K562 (cell line): ENCODE measurements at places on chromosomes 7 and 10. TPM values are rescaled to one million over a fixed set of nuclear protein-coding genes. Genes with fewer than 3 reads are reported as not detected.
A peak's percentile ranks its signal among the peaks of the same experiment; 100 is the strongest.

GRCh38 chr7:16563281-16564022 lies 36.8 kb downstream of the LRRC72 start:
- DNase-seq = no peak

DNA sequence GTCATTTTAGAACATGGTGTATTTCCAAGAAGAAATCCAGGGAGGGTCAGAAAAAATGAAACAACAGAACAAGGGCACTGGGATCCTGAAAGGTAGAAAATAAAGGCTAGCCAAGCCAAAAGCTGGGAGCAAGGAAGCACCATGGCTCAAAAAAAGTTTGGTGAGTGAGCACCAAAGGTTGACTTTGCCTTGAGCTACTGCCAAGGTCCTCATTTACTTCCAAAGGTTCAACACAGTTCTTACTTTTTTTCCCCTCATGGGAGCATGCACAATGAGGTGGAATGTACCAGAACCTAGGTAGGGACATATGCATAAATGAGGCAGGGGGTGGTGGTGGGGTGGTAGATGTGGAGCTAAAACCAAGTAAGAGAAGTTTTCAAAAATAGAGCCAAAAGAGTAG lies 182.8 kb downstream of the CPEB3 start:
- no peak for DNase-seq

- DNase-seq = no peak
Measured at GRCh38 chr10:61923950-61924274, 22.4 kb downstream of the ARID5B start.

- peak; percentile 35 for DNase-seq
Measured at GRCh38 chr7:87152897-87153641, 816 bp downstream of the DMTF1 start.

DNA sequence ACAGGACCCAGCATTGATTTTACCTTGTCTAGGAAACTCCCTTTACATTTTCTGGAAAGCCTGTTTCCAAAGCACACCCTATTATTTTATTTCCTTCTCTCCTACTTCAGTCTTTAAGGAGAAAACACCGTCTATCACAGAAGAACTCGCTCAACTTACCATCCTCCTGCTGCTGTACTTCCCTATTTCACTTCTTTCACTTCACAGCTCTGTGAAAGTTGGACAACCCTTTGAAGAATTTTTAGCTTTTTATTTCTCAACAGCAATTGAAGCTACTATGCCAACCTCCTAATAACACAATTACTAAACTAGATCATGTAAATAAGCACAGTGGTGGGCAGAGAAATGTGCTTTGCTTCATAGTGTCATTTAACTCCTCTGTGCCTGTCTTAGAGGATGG lies 166.5 kb downstream of the TFEC start:
- no peak for DNase-seq

DNA sequence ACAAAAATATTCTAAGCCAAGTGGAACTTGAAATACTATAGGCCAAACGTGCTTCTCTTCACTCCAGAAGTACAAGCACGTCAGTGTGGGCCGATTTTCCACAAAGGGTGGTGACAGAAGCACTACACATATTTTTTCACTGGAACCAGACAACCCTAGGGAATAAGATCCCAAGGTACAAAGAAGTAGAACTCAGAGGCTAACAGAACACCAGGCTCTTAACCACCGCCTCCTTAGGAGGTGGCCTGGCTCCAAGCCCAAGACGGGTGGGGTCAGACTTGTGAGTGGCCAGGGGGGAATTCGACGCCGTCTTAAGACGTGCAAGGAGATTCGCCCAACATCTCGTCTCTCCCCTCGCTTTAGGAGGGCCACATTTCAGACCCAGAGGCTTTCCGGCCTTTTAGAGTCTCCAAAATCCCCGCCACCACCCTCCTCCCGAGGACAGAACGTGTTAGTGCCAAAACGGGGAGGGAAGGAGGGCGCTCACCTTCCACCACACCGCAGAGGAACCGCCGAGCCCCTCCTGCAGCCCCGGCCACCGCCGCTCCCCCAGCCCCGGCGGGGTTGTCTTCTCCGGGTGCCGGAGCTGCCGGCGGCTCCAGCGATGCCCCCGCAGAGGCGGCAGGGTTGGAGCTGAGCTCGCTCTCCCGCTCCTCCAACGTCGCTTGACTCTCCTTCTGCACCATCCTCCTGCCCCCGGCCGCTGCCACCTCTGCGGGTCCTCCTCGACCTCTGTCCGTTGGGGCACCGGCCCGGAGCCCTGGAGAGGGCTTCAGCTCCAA lies 716 bp downstream of the OGA start:
- DNase-seq = peak; percentile 77

GRCh38 chr7:137507096-137507495 lies 163.6 kb upstream of the PTN start:
- DNase-seq = no peak

- DNase-seq = no peak
Measured at GRCh38 chr7:113996405-113996804, 77.6 kb upstream of the PPP1R3A start.

DNA sequence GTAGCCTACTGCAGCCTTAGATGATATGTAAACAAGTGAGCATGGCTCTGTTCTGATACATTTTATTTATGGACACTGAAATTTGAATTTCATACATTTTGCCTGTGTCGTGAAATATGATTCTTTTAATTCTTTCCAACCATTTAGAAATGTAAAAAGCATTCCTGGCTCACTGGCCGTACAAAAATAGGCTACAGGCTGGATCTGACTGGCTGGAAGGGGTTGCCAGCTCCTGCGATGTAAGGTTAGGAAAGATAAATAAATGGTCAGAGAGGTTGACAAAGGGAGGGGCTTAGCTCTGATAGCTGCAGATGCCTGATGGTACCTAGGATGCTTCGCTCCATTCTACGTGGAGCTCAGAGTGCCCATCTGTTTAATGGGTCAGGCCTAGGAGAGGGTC lies 3.4 kb downstream of the ADCYAP1R1 start:
- DNase-seq = no peak

DNA sequence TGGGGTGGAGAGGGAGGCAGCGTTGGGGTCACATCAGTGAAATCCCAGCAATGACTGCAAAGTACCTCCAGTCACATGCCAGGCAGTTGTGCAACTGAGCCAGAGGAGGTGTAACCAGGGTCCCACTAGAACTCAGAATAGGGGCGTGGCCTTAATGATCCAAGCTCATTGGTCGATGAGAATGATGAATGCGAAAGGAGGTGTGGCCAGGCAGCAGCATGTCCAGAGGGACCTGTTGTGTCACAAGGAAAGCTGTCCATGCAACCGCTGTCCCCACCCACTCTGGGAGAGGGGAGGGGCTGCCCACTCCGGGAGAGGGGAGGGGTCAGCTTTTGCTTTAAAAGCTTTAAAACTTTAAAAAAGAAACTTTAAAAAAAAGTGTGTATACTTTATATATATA lies 25.3 kb upstream of the MTPAP start:
- peak; percentile 86 for DNase-seq

- no peak for DNase-seq
Measured at GRCh38 chr10:24496906-24497305, 226.8 kb downstream of the ARHGAP21 start.

DNA sequence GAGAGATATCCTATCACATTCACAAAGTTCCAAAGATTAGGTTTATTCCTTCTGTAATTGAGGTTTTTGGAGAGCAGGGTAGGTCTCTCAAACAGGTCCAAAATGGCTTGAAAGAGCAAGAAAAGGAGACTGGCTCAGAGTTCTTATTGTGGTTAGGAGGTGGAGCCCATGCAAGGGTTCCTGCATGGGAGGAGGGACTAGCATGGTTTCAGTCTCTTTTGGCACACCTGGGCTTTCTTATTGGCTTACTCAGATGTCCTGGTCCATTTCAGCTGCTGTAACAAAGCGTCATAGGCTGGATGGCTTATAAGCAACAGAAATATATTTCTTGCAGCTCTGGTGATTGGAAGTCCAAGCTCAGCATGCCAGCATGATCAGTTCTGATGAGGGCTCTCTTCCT lies 493.1 kb downstream of the REEP3 start:
- no peak for DNase-seq

CCDC201 gene
- not detected in 2 replicates for total RNA-seq

GTPBP4 gene
- total RNA-seq = 113 and 128 TPM in 2 replicates

CLRN3 gene
- total RNA-seq = not detected in 2 replicates

CHST3 gene
- 0.38 and 0.42 TPM in 2 replicates for total RNA-seq
